ENCODE measurements at places on chromosomes 1 and 21.

GRCh38 chr1:2132222-2133038, 62.1 kb downstream of the FAAP20 start:
- peak; percentile 70 for DNase-seq

DNA sequence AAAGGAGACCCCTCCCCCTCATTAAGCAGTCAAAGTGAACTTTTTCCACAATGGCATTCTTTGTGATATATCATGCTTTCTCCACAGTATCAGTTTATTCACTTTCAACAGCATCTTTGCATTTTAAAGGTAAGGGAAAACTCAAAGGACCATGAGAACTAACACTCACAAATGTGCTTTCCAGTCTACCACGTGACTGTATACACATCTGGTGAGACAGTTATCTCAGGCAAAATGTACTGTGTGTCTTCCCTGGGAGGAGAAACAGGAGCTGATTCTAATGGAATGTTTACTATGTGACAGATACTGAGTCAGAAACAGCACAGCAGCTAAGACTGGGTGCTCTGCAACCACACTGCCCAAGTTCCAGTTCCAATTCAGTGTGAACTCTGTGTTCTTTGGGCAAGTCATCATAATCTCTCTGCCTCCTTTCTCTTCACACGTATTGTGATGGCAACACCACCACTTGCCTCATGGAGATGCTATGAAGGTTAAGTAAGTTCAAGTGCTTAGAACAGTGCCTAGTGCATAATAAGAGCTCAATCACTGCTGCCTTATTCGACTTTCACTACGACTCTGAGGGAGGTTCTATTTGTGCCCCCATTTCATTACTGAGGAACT, 79.0 kb downstream of the SLC45A1 start:
- no peak for DNase-seq

GRCh38 chr21:43809853-43810504, 20.6 kb downstream of the RRP1 start:
- DNase-seq, result no peak

GRCh38 chr1:112502826-112503225, 5.9 kb upstream of the WNT2B start:
- DNase-seq, result no peak

DNA sequence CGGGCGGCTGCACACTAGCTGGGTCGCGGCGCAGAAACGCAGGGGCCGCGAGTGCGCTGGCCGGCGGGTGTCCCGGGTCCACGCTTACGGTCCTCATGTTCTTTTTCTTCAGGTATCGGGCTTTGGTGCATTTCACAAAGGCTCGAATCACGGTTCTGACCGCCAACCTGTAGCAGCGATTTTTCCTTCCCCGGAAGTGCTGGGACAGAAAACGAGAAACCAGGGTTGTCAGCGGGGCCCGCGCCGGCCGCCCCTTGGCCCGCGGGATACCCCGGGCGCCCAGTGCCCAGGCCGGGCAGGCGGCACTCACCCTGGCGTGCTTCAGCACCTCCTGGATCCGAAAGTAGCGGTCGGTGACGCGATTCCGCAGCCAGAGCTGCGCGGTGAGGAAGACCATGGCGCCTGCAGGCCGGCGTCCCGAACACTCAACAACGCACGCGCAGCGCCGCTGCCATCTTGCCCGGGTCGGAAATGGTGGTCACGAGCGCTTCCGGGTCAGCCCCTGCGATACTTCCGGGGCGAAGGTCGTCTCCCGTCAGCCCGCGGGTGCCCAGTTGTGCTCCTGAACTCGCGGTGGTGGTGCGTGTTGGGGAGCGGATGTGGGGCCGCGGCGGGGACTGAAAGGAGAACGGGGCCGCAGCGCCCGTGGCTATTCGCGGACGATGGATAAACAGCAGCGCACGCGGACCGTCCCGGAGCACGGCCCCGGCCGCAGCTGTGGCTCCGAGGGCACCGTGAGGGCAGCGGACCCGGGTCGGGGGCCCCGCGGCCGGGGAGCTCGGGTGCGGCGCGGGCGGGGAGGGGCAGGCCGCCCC, at the start of gene MRPL20:
Gene MRPL20 (minus strand): TSS at position 473 of the 815 bp plus-strand sequence. CDS start 76 bp downstream, at position 397.
- DNase-seq, result peak; percentile 94

GRCh38 chr1:116495535-116495934, 75.3 kb downstream of the CD58 start:
- DNase-seq, result no peak

- DNase-seq, result no peak
These were observed 220.5 kb upstream of the B3GALT2 start for GRCh38 chr1:193406901-193407300.

DNA sequence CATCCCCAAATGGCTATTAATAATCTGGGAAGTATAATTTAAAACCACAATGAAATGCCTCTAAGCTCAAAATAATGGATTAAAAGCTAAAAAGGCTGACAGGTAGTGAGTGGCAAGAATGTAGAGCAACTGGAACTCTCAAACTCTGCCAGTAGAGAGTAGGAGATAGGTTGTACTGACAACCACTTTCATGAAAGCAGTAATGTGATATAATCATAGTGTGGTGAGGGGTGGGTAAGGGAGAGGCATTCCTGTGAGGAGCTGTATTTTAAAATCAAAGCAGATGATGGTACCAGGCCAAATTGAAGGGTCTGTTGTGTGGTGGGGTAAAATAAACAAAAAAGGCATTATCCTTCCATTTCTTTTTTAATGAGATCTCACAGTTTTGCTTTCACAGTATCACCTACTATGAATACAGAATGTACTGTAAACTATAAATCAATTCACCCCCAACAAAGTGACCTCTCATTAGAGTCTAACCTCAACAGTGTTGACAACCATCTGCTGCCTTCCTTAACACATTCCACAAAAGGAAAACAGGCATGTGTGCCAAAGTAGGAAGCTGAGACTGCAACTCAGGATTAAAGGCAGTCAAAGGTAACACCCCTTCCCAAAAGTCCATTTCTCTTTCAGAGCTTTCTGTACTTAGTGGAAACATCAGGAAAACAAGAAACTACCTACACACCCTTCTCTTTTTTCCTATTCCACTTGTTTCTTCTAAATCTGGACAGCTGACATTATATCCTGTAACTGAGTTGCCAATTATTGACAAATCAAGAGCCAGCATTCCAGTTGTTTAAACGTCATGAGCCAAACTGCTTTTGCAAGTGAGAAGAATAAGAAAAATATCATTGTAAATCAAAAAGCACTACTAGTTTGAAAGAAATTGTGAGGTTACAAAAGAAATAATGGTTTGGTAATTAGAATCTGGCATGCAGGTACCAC, 130.8 kb downstream of the FAF1 start:
- DNase-seq, result no peak

DNA sequence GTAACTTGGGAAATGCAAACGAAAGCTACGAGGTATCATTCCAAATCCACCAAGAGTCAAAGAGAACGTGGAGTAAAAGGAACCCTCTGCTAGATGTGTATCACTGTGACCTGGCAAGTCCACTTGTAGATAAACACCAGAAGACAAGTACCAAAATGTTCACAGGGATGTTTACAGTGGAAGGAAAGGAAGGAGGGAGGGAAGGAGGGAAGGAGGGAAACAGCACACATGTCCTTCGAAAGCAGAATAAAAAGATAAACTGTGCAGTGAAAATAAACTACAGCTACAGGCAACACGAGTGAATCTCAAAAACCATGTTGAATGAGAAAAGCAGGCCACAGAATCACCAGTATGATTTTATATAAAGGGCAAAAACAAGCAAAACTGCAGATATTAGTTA, 59.9 kb downstream of the TP53BP2 start:
- DNase-seq, result no peak

DNA sequence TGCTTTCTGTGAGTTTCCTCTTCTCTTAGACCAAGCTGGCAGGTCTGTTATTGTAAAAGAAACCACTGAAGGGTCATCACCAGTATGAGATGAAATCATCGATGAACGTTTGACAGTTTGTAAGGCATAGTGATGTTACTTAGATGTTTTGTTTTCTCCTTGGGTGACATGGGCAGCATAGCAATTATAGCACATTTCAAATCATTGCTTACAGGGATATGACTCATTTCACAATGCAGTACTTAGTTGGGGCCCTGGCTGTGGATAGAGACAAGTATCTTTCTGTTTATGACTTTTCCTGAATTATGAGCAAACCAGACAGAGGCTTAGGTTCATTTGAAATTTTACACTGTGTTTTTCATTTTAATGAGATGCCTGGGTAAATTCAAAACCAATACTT, 313.0 kb downstream of the RWDD3 start:
- DNase-seq, result no peak

- no peak for DNase-seq
These were observed 228.3 kb downstream of the NCAM2 start for GRCh38 chr21:21226472-21226871.

DNA sequence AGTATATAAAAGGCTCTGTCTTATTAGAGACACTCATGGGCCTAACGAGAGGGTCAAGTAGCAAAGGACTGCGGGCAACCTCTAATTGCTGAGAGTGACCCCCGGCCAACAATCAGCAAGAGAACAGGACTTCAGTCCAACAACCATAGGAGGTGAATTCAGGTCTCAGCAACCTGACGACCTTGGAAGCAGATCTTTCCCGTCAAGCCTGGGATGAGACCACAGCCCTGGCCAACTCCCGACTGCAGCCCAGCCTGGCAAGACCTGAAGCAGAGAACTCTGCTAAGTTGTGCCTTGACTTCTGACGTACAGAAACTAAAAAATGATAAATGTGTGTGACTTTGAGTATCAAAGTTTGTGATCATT, 5.7 kb downstream of the ECHDC2 start:
- no peak for DNase-seq

All from ecto neural progenitor cell (in vitro differentiated cells).